Activated B cell treated with CpG ODN at 0.5 μM for 24 hours (primary cell): ENCODE measurements at places on chromosomes 4 and X. TPM values are rescaled to one million over a fixed set of nuclear protein-coding genes. Genes with fewer than 3 reads are reported as not detected.

Gene CXCL1
- total RNA-seq, result not detected in 2 replicates

- DNase-seq, result no peak
Measured at GRCh38 chr4:142656178-142656577, 189.9 kb downstream of the INPP4B start.

GRCh38 chrX:20665481-20665880 lies 398.8 kb upstream of the RPS6KA3 start:
- no peak for DNase-seq

Gene SUPT20HL2
- not detected in 2 replicates for total RNA-seq

DNA sequence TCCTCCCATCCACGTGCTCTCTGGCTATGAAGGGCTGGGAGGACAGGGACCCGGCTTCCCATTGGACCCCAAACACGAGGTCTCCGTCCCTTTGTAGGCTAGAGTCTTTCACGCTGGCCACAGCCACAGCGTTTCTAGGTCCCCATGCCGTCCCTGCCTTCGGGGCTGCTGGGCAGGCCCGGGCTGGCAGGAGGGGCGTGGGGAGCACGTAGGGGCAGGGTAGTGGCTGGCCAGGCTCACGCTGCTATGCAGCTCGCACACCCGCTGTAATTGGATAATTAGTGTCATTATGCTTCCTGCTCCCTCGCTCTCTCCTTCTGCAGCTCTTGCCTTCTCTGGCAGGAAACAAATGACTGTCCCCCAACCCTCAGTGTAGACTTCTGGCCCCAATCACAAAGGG lies 9.8 kb downstream of the ATP2B3 start:
- DNase-seq, result no peak

DNA sequence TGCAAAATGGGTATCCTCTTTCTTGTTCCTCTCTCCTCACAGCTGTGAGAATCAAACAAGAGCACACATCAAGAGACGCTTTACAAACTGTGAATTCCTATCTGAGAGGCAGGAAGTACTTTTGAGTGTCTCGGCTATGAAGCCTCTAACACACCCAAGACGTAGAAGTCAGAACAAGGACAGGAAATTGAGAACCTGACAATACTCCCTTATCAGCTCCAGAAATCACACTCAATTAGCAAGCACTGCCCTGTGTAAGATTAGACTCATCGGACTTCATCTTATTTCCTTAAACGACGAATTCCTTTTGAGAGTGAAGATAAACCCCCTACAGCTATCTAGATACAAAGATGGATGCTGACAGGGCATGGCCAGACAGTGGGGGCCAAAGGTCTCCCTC lies 50.7 kb upstream of the CRMP1 start:
- DNase-seq, result no peak

Gene RENBP
- total RNA-seq, result 14.5 and 20.2 TPM in 2 replicates

Gene IGFBP7
- total RNA-seq, result not detected in 2 replicates

DNA sequence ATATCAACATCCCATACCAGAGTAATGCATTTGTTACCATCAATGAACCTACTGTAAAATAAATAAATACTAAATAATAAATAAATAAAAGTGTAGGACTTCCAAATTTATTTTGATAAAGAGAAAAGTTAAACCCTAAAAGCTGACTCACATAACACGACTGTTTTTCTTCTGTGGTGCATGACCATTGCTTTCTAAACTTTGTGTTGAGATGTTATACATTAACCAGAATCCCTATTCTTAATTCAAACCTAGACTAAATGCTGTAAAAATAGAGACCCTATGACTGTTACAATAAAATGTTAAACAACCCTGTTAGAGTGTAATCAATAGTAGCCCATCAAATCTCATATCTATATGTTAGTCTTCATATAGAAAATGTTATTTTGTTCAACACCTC lies 20.9 kb upstream of the PRMT9 start:
- no peak for DNase-seq

Gene ART3
- not detected in 2 replicates for total RNA-seq
